A549 treated with CpdA at 1 μM for 4 hours (cell line): ENCODE measurements at places on chromosomes 12 and 14. TPM values are rescaled to one million over a fixed set of nuclear protein-coding genes. Genes with fewer than 3 reads are reported as not detected.

Gene TMPRSS12
- total RNA-seq: not detected in 5 replicates

Gene COX8C
- not detected in 5 replicates for total RNA-seq

Gene RILPL2
- total RNA-seq: 1.5 to 1.7 TPM (median 1.7 TPM) in 5 replicates

Gene TBX3
- total RNA-seq: 16.9 to 20.2 TPM (median 19.7 TPM) in 5 replicates

Gene AMDHD1
- total RNA-seq: 1.9 to 2.8 TPM (median 2.2 TPM) in 5 replicates

Gene DLGAP5
- total RNA-seq: 29.2 to 43.9 TPM (median 34.9 TPM) in 5 replicates

Gene RTL1
- total RNA-seq: 0.23 to 0.35 TPM (median 0.31 TPM) in 5 replicates

Gene LRRC43
- total RNA-seq: 0.14 to 0.24 TPM (median 0.17 TPM) in 3 of 5 replicates, not detected in the others

Gene L2HGDH
- 9.7 to 11.8 TPM (median 10.2 TPM) in 5 replicates for total RNA-seq

Gene EIF2S3B
- total RNA-seq: 0.45 to 1.2 TPM (median 0.67 TPM) in 5 replicates
